ENCODE measurements at places on chromosomes 2 and 18. TPM values are rescaled to one million over a fixed set of nuclear protein-coding genes. Genes with fewer than 3 reads are reported as not detected.

The AQP12B gene
- total RNA-seq: not detected

The TNS1 gene
- total RNA-seq: 2.0 TPM

The OTX1 gene
- 1.5 TPM for total RNA-seq

The MAPRE3 gene
- total RNA-seq: 2.8 TPM

The BMP10 gene
- total RNA-seq: not detected

The DSG1 gene
- 0.64 TPM for total RNA-seq

The TRABD2A gene
- 0.64 TPM for total RNA-seq

The EPB41L3 gene
- total RNA-seq: 0.53 TPM

The SH3YL1 gene
- total RNA-seq: 88.8 TPM

The PMAIP1 gene
- 12.1 TPM for total RNA-seq

The HTR2B gene
- total RNA-seq: 0.13 TPM

The LBX2 gene
- 0.77 TPM for total RNA-seq

The ZAP70 gene
- total RNA-seq: not detected

The EGR4 gene
- total RNA-seq: not detected

The RTP5 gene
- not detected for total RNA-seq

The RUFY4 gene
- not detected for total RNA-seq

The IL36RN gene
- 1.9 TPM for total RNA-seq

The ATP6V1C2 gene
- 0.90 TPM for total RNA-seq

The STK17B gene
- total RNA-seq: 44.2 TPM

The CDH19 gene
- under 0.01 TPM for total RNA-seq

The PLEKHM3 gene
- 8.1 TPM for total RNA-seq

The FAM237A gene
- not detected for total RNA-seq

The MC4R gene
- under 0.01 TPM for total RNA-seq

The CERS6 gene
- 50.8 TPM for total RNA-seq

The GPR45 gene
- not detected for total RNA-seq

The TSHZ1 gene
- 1.3 TPM for total RNA-seq

The TUBA4A gene
- total RNA-seq: 47.9 TPM

The PCARE gene
- total RNA-seq: not detected

The PROM2 gene
- total RNA-seq: 41.6 TPM

The NXPH2 gene
- total RNA-seq: not detected

The AKAIN1 gene
- total RNA-seq: not detected

The IL36G gene
- not detected for total RNA-seq

The PAX3 gene
- not detected for total RNA-seq

The FTCDNL1 gene
- 1.0 TPM for total RNA-seq

The CFC1 gene
- not detected for total RNA-seq

The TLX2 gene
- not detected for total RNA-seq

The GAL3ST2 gene
- not detected for total RNA-seq

The ADD2 gene
- total RNA-seq: not detected

The COL5A2 gene
- total RNA-seq: 9.3 TPM
